CD8-positive, alpha-beta T cell (primary cell): ENCODE measurements at places on chromosomes 6 and 20.
A peak's percentile ranks its signal among the peaks of the same experiment; 100 is the strongest.

DNA sequence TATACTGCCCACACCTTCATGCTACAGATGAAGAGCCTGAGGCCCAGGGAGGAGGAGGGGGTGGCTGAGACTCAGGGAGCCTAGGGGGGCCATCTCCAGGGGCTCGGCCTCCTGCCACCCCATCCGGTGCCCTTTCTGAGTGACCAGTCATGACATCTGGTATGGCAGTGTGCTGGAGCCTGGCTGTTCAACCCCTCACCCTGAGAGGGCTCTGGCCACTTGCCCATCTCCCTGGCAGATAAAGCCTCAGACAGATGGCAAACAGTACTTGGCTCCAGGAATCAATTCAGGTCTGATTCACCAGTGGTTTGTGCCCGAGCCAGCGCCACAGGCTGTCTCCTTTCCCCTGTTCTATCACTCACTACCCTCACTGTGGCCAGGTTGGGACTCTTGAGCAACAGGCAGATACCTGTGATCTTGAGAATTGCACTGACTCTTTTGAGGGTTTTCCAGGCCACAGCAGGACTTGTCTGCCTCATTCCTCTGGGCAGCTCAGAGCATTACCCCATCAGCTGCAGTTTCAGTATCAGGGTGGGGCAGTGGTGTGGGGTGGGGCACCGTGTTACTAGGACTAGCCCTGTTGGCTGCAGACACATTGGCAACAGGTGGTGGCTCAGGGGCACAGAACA lies 22.8 kb downstream of the SRSF3 start:
- no peak for DNase-seq

DNA sequence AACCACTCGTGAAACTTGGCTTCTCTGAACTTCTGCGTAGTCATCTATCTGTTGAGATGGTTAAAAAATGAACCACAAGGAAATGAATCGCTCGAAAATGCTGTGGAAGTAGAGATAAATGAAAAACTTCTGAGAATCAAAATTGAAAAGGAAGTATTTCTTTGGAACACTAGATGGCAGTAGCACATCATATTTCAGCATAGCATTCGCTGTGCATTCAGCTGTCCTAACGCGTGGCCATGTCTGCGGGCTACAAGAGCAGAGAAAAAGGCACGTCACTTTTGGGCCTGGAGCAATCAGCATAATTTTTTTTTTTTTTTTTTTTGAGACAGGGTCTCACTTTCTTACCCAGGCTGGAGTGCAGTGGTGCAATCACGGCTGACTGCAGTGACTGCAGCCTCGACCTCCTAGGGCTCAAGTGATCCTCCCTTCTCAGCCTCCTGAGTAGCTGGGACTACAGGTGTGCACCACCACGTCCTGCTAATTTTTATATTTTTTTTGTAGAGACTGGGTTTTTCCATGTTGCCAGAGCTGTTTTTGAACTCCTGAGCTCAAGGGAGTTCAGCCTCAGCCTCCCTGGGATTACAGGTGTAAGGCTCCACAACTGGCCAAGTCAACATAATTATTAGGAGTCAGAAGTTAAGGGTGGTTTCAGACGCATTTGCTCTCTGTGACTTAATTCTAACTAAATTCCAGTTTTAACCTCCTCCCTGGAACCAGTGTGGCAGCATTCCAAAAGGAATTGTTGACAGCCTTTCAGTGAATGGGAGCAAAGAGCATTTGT lies 8.8 kb upstream of the PERP start:
- DNase-seq, result peak; percentile 9

- no peak for DNase-seq
Measured at GRCh38 chr20:50561379-50562078, 51.3 kb downstream of the PTPN1 start.

GRCh38 chr6:23339268-23339667 lies 769.9 kb downstream of the HDGFL1 start:
- DNase-seq, result no peak

DNA sequence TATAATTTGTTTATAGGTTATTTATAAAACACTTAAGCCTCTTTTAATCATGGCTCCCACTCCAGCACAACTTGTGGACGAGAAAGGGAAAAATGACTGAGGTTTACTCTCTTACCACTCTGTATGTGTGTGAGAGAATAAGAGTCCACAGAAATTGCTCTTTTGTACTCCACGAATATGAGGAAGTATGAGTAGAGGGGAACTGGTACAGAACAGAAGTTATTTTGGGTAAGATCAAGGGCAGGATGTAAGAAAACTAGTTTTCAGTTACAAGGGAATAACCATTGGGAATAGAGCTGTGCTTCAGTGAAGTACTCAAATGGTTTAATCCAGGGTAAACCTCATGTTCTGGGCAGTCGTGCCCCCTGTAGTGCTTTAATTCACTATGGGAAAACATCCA lies 72.6 kb downstream of the REV3L start:
- DNase-seq, result no peak

DNA sequence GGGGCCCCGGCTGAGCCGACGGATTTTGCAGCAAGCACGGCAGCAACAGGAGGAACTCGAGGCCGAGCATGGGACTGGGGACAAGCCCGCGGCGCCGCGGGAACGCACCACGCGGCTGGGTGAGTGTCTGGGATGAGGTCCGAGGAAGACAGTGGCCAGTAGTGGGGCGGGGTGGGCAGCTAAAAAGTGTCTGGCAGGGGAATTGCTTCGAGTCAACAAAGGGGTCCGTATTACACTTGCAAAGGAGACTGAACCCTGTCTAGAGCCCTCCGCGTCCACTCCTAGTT lies 356 bp downstream of the BYSL start:
- no peak for DNase-seq

DNA sequence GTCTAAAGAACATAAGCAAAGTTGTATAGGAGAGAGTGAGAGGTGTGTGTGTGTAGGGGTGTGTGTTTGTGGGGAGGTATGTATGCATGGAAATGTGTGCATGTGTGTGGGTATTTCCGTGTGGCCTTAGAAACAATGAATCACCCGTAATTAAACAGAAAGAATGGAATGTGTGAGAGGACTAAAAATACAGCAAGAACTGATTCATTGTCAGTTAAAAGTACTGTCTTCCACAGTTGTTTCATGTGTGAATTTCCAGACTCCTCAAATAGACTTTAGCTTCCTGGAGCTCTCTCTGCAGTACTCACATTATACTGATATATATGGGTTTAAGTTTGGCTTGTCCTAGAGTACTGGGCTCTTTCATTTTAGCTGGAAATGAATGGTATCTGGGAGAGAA lies 145.7 kb downstream of the RIMS1 start:
- DNase-seq, result no peak

GRCh38 chr6:113960795-113961194 lies 10.2 kb downstream of the HDAC2 start:
- DNase-seq, result no peak

- peak; percentile 87 for DNase-seq
Measured at GRCh38 chr20:5529331-5530148, 212.8 kb upstream of the PROKR2 start.

- no peak for DNase-seq
Measured at GRCh38 chr20:57618091-57618763, 2.0 kb downstream of the ZBP1 start.

DNA sequence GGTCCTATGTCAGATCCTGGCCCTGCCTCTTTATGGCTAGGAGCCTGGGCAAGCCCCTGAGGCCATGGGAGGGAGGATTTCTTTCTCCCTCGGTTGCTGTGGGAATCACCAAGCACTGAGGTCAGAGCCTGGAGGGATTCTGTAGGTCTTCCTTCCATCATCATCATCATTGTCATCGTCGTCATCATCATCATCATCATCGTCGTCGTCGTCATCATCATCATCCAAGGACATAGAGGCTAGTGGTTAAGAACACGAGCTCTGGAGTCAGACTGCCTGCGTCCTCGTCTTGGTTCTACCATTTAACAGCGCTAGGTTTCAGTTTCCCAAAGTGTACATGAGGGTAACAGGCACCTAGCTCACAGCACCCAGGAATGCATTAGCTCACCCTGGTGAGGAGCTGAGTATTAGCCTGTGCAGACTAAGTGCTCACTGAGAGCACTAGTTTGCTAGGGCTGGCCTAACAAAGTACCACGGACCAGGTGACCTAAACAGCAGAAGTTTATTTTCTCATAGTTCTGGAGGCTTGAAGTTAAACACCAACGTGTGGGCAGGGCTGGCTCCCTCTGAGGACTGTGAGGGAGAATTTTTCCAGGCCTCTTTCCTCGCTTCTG lies 92.5 kb upstream of the CCDC167 start:
- no peak for DNase-seq

DNA sequence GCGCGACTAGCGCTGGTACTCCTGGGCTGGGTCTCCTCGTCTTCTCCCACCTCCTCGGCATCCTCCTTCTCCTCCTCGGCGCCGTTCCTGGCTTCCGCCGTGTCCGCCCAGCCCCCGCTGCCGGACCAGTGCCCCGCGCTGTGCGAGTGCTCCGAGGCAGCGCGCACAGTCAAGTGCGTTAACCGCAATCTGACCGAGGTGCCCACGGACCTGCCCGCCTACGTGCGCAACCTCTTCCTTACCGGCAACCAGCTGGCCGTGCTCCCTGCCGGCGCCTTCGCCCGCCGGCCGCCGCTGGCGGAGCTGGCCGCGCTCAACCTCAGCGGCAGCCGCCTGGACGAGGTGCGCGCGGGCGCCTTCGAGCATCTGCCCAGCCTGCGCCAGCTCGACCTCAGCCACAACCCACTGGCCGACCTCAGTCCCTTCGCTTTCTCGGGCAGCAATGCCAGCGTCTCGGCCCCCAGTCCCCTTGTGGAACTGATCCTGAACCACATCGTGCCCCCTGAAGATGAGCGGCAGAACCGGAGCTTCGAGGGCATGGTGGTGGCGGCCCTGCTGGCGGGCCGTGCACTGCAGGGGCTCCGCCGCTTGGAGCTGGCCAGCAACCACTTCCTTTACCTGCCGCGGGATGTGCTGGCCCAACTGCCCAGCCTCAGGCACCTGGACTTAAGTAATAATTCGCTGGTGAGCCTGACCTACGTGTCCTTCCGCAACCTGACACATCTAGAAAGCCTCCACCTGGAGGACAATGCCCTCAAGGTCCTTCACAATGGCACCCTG lies 1.6 kb downstream of the TPBG start:
- DNase-seq, result no peak

- DNase-seq, result no peak
Measured at GRCh38 chr20:24507182-24507853, 37.9 kb downstream of the SYNDIG1 start.

GRCh38 chr20:57783196-57783595 lies 73.4 kb upstream of the PMEPA1 start:
- DNase-seq, result no peak

GRCh38 chr20:57609086-57609841 lies 11.0 kb downstream of the ZBP1 start:
- DNase-seq, result no peak

- DNase-seq, result no peak
Measured at GRCh38 chr6:55578537-55579363, at the start of gene HMGCLL1. HMGCLL1 (minus strand) TSS chr6:55579192; CDS start chr6:55579055, 137 bp downstream.

DNA sequence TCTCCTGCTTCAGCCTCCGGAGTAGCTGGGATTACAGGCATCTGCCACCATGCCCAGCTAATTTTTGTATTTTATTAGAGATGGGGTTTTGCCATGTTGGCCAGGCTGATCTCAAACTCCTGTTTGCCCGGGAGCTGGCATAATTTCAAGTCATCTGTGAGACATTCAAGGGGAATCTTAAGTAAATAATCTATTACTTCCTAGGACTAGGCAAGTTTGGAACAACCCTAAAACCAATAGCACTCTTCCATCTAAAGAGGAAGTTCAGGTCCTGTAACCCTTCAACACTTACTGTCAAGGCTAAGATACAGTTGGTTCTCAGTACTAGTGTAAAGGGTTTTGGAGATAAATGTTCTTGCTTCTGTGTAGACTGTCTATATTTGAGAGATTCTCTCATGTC lies 267.8 kb upstream of the IRAK1BP1 start:
- DNase-seq, result no peak

- DNase-seq, result no peak
Measured at GRCh38 chr6:166933396-166933795, 23.0 kb downstream of the RNASET2 start.

- DNase-seq, result no peak
Measured at GRCh38 chr20:63657260-63657936, 714 bp upstream of the RTEL1 start.

GRCh38 chr6:156791320-156791850 lies 14.2 kb downstream of the ARID1B start:
- no peak for DNase-seq

DNA sequence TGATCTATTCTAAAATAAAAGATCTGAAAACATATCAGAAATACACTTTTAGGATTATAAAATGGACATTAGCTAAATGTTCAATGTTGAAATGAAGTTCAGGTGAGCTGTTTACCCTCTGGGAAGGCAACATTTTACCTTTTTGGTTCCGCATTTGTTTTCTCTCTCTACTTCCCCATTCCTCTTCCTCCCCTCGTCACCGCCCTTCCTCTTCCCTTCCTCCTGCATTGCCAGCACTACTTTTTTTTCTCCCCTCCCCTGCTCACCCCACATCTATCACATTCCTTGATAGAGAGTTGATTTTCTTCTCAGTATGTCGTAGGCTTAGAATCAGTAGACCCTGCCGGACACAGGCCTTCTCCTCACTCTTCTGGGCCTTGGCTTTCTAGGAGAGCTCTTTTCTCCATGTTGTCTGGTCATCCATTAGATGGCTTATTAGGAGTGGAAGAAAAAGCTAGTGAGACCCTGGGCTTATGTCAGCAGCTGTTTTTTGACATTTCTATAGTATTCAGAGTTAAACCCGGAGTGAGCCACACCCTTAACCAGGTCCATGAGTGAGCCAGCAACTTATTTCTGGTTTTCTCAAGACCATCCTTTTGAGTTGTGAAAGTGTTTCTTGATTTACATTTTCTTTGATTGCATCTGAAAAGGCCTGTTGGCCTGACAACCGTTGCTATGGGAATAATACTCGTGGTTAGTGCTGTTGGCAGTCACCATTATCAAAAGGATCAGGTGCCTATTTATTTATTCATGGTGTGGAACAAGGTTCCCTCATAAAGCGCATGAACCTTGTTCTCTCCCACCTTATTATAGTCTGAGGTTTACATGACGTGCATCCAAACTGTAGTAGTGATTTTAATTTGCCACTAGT lies 90.9 kb downstream of the DTD1 start:
- peak; percentile 16 for DNase-seq

GRCh38 chr6:27251606-27252251 lies 4.2 kb downstream of the PRSS16 start:
- DNase-seq, result peak; percentile 44

DNA sequence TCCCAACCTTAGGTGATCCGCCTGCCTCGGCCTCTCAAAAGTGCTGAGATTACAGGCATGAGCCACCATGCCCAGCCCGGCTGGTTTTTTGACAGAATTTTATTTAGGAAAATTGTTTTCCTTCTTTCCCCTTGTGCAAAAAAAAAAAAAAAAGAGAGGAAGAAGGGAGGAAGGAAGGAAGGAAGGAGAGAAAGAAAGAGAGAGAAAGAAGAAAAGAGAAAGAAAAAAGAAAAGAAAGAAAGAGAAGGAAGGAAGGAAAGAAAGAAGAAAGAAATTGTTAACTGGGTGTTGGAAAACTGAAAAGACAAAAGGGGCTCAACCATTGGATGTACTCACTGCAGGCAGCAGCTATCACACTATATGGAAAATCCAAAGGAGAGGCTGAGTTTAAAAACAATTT lies 1.4 kb upstream of the RNF8 start:
- DNase-seq, result no peak

DNA sequence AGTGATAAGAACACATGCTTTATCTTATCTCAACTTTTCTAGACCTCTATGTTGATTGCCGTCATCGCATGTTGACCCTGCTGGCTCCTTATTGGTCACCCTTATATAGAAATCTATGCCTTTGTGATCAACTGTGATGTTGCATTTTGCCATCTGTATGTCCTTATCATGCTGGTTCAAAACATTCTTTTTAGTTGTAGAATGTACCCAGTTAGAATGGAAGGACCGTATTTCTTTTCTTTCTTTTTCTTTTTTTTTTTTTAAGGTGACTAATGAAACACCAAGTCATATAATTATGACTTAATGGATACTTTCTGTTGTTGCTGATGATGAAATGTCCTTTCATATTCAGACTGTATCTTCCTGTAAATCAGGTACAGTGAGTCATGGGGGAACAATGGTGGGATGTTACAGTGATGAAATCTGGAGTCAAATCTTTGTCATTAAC lies 145.9 kb upstream of the CITED2 start:
- no peak for DNase-seq
